ENCODE measurements at places on chromosomes 13 and 19.

DNA sequence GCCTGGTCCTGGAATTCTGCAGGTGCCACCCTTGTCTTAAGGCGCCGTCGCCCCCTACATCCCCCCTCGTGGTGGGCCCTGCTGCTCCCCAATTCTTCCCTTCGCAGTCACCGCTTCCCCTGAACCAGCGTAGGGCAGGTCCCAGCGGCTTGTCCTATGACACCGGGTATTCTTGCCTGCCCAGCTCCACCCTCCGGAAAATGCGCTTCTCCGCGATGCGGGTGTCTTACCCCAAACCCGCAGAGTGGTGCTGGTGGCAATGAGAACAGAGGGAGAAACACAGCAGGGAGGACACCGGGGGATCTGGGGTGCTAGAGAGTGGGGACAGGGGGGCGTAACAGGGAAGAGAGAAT, 9.0 kb downstream of the ZNF808 start:
- DNase-seq = no peak

- no peak for DNase-seq
Measured at GRCh38 chr13:65857942-65858565, 1372.1 kb downstream of the PCDH9 start.

- no peak for DNase-seq
Measured at GRCh38 chr13:99827011-99827772, 144.4 kb downstream of the ZIC5 start.

- no peak for DNase-seq
Measured at GRCh38 chr13:89239361-89240127, 1568.4 kb downstream of the SLITRK5 start.

GRCh38 chr19:35224681-35225571, 3.6 kb downstream of the FAM187B start:
- no peak for DNase-seq

DNA sequence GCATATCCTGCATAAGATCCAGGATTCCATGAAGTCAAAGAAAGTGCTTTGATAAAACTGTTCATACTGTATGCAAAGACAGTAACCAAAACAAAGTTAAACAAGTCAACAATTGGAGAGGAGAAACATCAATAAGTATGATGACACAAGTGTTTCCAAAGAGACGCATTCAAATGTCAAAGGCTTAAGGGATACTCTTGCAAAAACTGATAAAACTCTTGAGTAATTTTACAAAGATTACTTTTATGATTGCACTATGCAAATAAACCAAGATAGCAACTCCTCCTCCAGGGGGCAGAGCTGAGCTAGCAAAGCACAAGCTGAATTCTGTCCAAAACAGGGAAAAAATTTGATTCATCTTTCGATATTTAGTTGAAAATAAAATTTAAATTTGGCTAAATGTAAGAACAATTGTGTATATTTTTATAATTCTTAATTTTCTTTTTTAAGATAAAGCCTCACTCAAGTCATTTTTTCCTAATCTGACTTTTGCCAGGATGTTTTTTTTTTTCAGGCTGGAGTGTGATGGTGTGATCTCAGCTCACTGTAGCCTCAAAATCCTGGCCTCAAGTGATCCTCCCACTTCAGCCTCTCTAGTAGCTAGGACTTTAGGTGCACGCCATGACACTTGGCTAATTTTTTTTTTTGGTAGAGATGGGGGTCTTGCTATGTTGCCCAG, 84.0 kb downstream of the MZT1 start:
- DNase-seq = peak; percentile 4
